Transverse colon (tissue), 4 donors: ENCODE measurements at places on chromosomes 16 and 17.

- DNase-seq, result no peak
Measured at GRCh38 chr17:69503711-69504110, 89.2 kb downstream of the MAP2K6 start.

- DNase-seq, result no peak
Measured at GRCh38 chr16:68640972-68641371, 4.1 kb upstream of the CDH3 start.

DNA sequence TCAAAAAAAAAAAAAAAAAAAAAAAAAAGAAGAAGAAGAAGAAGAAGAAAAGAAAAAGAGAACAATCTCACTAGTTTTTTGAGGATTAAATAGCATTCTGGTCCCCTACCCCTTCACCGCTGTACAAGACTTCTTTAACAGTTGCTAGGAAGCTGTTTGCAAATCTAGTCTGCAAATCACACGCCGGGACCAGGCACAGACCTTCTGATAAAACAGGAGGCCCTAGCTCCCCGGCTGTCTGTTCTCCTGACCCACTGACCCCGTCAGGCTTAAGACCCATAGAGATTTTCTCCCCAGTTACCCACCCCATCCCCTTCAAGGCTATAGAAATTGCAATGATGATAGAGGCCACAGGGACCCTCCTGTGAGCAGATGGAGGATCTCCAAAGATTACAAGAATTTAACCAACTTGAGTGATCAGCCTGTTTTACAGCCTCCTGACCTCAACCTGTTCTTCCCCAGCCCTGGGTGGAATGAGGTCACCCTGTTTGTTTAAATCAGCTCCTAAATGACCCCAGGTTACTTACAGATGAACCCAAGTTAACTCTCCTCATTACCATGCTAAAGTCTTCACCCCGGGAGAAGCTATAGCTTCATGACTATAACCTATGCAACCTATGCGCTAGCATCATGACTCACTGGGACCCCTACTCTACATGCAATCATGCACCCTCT is 11.8 kb upstream of the SULT1A1 start:
- DNase-seq, result no peak

DNA sequence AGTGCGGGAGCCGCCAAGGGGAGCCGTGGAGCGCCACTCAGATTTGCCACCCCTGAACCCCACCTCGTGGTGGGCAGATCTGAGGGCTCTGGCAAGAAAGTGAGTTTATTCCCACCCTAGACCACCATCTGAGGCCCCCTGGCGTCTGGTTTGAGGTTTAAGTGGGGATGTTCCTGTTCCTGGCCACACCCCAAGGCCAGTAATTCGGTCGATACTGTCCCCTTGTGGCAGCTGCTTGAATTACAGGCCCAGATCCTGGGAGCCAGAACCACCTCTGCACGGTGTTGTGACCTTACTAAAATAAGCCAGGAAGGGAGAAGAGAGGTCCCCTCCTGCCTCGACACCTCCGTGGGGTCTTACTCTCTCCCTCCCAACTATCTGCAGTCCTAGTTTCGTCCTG is 3.3 kb upstream of the LAT start:
- DNase-seq, result no peak

- peak; percentile 87 for DNase-seq
Measured at GRCh38 chr16:57807968-57808528, 5.8 kb upstream of the KIFC3 start.

GRCh38 chr17:40170325-40170724 is 6.9 kb upstream of the RAPGEFL1 start:
- DNase-seq, result no peak

- DNase-seq, result peak; percentile 28
Measured at GRCh38 chr17:7440834-7441195, 1.5 kb downstream of the FGF11 start.

DNA sequence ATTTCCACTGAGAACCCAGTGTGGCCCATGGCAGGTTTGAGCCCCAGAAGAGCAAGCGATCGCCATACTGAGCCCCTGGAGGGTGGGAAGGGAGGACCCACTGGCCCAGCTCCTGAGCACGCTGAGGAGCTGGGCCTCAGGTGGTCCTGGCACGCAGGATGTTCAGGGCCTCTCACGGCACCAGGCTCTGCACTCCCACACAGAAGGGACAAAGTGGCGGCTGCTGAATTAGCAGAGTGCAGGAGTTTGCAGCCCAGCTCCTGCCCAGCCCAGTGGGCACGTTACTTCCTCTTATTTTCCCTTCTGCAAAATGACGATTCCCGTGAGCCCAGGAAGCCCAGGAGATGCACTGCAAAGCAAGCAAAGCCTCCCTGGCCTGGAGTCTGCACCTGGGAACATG is 42.3 kb upstream of the MTSS2 start:
- DNase-seq, result no peak

DNA sequence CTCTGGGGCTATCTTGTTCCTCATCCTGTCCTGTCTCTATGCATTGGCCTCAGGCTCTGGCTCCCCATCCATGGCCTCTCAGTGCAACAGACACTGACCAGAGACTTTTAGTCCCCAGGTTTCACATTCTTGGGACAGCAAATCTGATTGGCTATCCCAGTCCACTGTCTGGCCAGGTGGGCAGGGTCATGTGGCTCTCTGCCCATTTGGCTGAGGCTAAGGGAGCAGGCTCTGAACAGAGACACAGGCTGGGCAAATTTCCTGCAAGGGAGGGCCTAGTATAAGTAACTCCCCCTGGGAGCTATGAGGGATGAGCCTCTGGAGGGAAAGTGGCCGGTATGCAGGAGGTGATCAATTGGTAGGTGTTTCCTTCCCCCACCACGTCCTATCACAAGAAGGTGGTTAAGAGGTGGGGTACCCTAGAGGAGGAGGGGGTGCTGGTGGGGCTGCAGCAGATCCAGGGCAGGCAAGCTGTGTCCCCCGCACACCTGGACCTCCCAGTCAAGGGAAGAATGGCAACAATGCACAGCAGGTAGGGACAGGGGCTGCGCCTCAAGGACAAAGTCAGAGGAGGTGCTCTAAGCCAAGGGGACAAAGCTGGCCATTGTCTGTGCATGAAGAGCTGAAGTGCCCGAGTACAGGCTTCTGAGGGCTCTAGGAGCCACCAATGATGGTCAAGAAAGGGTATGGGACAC is 13.2 kb downstream of the XYLT2 start:
- DNase-seq, result no peak

GRCh38 chr17:16820161-16820877 is 130.3 kb downstream of the CCDC144A start:
- peak; percentile 15 for DNase-seq

- no peak for DNase-seq
Measured at GRCh38 chr16:72404299-72404698, 232.3 kb upstream of the PMFBP1 start.

- DNase-seq, result peak; percentile 46
Measured at GRCh38 chr17:55783684-55784245, 32.9 kb downstream of the PCTP start.

GRCh38 chr17:39944393-39944711 is 16.8 kb downstream of the LRRC3C start:
- no peak for DNase-seq
